ENCODE measurements at places on chromosomes 2 and 18.

- DNase-seq: no peak
Measured at GRCh38 chr2:9661261-9661660, 30.5 kb upstream of the YWHAQ start.

GRCh38 chr2:39266139-39266805, 22.5 kb upstream of the CDKL4 start:
- no peak for DNase-seq

DNA sequence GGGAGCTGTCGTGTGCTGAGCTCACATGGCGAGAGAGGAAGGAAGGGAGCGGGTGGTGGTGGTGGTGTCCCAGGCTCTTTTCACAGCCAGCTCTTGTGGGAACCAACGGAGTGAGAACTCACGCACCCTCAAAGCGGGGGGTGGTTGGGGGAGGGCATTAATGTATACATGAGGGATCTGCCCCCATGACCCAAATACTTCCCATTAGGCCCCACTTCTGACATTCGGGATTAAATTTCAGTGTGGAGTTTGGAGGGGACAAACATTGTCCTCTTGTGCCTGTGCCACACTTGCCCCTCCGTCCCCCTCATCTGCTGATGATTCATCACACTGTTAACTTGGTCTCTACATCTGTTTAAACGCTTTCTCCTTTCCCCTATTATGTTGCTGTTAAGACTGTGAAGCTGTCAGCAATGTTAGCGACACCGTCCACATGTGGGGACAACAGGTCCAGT, 22.5 kb downstream of the INPP4A start:
- DNase-seq: peak; percentile 28

DNA sequence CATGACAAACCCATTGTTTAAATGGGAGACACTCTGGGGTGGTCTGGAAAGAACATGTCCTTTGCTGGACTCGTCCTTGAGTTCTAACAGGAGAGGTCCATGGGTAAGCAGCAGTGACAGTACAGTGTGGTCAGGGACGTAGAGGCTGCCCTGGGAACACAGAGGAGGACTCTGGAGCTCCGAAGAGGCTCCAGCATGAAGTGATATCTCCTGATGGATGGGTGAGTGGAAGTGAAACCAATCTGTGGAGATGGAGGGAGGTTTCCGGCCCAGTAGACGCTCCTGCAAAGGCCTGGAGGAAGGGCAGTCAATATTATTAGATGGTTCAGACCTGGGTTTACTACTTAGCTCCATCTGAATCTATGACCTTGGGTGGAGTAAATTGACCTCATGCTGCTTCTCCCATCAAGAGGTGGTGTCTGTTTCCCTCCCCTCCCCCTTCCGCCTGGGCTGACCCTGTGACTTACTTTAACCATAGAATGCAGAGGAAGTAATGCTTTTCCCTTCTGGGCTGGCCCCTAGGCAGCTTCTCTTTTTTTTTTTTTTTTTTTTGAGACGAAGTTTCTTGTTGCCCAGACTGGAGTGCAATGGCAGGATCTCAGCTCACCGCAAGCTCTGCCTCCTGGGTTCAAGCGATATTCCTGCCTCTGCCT, 2.3 kb upstream of the TFCP2L1 start:
- DNase-seq: no peak

GRCh38 chr2:241010531-241011295, 12.3 kb downstream of the SNED1 start:
- peak; percentile 7 for DNase-seq

GRCh38 chr18:77223653-77224052, 26.0 kb upstream of the GALR1 start:
- DNase-seq: no peak

DNA sequence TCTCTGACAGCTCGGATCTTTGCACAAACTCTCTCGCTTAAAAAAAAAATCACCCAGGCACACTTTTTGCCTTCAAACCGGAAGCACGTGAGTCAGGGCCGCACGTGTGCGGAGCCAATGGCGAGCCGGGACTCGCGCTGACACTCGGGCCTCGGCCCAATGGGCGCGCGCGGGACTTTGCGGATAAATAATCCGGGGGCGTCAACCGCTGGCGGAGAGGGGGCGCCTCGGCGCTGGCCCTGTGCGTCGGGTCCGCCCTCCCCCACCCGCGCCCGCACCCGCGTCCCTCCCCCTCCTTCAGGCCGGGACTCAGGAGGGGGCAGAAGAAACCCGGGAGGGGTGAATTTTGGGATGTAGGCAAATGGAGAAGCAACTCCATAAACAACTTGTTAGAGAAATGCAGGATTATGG, 319 bp upstream of the EN1 start:
- no peak for DNase-seq

DNA sequence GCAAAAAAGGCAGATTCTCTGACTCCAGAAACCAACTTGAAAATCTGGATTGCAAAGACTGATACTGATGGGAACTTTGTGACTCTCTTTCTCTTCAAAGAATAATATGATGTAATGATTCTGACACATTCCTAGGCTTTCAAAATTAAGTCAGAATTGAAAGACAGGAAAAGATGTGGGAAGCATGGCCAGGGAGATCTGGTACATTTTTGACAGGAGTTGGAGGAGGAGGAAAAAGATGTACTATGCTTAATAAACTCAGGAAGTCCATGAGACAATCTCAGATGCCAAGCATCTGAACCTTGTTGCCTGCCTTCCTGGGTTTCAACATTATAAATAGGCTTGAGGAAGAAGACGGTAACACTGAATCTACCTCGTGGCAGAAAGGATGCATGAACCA, 34.2 kb downstream of the KLF7 start:
- DNase-seq: no peak

DNA sequence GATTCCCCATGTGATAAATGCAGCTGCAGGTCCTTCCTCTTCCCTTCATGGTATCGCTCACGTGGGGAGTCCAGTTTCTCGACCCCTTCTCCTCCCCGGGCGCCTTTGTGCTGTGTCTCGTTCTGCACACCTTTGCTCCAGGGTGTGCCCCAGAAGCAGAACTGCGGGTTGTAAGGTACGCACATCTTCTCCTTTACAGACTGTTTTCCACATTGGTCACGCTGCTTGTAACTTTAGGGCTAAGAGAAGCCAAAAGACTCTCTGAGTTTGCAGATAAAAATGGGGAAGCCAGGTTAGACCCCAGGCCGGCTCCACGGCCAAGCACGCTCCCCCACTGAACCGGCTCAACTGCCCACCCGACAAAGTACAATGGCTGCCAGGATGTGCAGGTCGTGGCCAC, 45.9 kb upstream of the TFCP2L1 start:
- no peak for DNase-seq

GRCh38 chr2:240250150-240250984, 109.9 kb upstream of the OTOS start:
- DNase-seq: no peak

GRCh38 chr2:10287761-10288160, 14.9 kb upstream of the HPCAL1 start:
- no peak for DNase-seq

DNA sequence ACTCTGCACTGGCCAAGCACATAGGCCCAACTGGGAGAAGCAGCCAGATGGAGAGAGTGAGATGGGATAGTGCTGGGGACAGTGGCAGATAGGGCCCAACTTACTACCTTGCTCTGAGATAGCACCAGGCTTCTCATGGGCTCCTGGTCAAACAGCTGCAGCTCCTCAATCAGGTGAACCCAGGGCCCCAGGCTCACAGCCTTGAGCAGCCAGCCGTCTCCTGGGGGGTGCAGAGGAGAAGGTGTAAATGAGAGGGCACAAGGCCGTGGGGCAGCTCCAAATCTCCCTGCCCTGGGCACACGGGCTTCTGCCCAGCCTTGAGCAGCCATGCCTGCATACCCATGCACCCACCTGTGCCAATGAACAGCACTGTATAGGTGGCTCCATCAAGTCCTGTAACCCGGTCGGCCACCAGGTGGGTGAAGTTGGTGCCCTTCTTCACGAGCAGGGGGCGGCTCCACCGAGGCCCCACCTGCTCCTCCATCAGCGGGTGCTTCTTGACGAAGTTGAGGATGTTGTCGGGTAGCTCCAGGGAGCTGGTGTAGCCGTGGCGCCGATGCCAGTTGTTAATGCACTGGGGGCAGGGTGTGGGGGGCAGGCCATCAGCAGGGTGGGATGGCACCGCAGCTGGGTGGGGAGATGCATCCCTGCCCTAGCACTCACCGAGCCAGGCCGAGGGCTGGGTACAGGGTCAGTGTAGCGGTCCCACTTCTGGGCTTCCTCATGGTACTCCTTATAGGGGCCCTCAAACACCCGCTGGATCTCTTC, 5.9 kb upstream of the ANKRD39 start:
- no peak for DNase-seq

- peak; percentile 79 for DNase-seq
Measured at GRCh38 chr2:98385050-98385699, 38.9 kb downstream of the CNGA3 start.

Data from stimulated activated naive CD8-positive, alpha-beta T cell treated with anti-CD3 and anti-CD28 coated beads, Interleukin-15, Interleukin-2, amounts not matched to agents 100 U/mL and 50 U/mL, for 24 hours (primary cell).